EH (cell line): ENCODE measurements at places on chromosomes 4 and X.

DNA sequence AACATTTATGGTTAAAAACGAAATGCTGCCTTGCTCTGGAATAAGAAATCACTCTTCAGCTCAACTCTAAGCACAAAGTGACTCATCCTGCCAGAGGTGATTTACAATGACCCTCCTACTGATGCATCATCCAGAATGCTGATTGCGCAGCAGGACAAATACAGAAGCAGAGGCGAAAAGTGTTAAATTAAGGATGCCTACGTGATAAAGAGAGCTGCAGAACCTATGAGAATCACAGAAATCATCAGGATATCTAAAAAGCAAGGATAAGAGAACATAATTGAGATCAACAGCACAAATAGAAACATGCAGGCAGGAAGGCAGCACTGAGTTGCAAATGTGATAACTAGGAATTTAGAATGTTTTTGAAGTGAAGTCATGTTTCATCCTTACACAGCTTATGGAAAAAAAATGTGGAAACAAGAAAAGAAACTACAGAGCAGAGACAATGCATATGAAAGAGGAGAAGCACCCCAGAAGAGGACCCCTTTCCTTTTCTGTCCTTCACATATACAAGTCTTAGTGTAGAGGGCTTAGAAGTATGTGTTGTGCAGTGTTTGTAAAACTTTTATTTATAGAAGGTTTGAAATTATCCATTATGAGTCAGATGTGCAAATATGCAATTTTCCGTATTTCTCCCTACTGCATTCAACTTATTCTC is 188.4 kb downstream of the SLC7A11 start:
- DNase-seq, result peak; percentile 94

DNA sequence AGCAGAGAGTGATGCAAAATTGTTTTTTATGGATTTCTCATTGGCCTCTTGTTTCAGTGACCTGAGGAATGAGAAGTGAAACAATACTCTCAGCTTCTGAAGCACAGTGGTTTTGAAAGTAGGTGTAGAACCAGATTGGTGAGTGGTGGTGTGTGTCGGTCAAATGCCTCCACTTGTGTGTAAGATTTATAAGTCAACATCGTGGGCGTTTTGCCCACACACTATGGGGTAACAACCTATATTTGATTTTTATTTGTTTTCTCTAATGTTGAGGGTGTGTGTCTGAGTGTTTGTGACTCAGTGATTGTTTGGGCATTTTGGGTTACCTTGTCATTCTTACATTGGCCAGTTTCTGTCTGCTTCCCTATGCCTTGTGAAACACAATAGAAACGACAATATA is 23.3 kb downstream of the ADGRL3 start:
- DNase-seq, result no peak

DNA sequence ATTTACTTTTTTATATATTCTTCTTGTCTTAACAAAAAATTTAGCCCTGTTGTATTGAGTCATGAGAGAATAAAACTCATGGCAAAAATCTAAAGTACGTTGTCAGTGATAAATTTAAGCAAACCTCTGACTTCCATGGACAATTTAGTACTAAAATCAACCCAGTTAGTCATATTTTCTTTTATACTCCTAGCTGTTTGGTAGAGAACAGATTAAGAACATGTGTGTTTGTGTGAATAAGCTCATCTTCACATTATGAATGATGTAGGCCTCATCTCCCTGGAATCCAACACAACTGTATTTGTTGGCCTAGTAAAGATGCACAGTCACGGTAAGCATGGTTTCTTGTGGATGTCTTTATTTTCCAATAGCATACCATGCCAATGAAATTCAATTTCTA is 40.8 kb upstream of the FAM47B start:
- peak; percentile 68 for DNase-seq

DNA sequence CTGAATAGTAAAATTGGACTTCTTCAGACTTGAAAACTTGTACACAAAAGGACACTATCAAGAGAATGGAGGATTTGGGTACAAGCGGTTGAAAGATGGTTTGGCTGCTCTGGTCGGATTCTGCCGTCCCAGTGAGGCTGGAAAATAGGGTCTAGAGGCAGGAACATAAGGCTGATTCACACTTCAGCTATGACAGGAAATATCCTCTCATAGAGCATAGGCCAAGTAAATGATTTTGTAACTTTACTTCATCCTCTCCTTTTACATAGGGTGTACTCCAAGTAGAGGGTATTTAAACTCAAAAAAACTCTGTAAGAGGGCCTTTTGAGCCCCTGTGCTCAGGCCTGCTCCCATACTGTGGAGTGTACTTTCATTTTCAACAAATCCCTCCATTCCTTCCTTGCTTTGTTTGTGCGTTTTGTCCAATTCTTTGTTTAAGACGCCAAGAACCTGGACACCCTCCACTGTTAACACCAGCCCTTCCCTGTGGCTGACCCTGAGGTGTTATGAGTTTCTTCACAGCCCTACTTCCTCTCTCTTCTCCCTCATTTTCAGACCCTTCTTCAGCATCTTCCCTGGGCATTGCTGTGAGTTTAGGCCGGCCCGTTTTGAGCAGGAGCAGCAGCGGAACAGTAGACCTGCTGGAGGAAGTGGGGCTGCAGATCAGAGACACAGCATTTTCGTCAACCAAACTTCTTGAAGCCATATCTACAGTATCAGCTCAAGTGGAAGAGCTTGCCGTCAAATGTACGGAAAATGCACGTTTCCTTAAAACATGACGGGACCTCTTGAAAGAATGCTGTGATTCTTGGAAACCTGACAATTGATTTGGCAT is 7.2 kb downstream of the PGAM4 start:
- DNase-seq, result peak; percentile 18

DNA sequence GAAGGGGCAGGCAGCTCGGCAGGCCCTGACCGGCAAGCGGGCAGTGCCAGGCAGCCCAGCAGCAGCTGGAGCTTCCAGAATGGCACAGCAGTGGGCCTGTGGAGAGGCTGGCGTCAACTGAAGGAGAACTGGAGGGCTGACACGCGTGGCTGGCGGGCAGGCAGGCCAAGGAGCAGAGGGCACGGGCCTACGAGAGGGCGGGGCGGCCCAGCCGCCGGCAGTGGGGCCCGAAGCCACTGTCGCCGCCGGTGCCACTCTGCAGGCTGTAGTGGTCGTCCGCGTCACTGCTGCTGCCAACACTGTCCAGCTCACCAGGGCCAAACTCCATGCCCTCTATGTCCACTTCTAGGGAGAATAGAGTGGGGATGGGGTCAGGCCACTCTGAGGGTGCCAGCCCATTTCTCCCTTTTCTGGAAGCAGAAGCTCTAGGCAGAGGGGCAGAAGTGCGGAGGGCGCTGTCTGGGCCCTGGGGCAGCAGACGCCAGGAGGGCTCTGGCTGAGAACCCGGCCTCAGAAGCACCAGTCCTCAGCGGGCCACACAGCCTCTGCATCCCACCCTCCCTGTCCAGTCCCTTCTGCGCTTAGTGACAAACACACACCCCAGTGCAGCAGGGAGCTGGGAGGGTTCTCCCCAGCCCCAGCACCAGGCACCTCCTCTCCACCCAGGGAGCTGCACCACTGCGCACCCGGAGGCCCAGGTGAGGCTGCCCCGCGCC is 8.6 kb upstream of the HAUS3 start:
- no peak for DNase-seq

DNA sequence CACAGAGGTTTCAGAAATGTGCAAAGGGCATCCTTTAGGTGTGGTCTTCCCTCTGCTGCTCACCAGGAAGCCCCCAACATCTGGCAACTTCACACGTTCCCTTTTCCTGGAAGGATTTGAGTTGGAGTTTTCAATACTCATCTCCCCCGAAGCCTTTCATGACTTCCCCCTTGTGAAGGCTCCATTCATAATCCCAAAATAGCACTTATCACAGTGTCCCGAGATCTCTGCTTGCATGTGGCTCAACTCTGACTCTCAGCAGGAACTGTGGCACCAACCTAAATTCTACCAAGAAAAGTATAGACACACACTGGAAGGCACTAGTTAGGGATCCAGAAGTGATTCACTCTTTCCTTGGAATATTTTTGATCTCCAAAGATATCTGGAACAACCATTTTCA is 40.5 kb upstream of the ZNF827 start:
- DNase-seq, result no peak
